ENCODE measurements at places on chromosomes 13 and 19.

DNA sequence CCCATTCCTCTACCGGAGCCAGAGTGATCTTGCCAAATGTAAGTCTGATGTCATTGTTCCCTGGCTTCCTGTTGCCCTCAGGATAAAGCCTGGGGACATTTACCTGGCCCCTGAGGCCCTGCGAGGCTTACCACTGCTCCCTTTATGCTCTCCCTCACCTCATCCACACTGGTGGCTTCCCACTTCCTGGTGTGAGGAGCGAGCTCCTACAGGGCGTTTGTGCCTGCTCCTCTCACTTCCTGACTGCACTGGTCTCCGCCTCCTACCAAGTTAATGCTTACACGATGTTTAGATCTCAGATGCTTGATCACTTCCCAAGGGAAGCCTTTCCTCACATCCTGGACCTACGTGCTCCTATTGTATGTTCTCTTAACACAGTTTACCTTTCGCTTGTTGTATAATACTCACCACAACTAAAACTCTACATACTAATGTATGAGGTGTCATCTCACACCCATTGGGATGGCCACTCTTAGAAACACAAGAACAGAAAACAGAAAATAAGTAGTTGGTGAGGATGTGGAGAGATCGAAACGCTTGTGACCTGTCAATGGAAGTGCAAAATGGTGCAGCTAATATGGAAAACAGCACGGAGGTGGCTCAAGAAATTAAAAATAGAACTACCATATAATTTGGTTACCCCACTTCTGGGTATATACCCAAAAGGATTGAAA, 177.6 kb downstream of the SHISA2 start:
- DNase-seq = peak; percentile 29

GRCh38 chr13:90633849-90634248, 713.6 kb upstream of the MIR17HG start:
- DNase-seq = no peak

DNA sequence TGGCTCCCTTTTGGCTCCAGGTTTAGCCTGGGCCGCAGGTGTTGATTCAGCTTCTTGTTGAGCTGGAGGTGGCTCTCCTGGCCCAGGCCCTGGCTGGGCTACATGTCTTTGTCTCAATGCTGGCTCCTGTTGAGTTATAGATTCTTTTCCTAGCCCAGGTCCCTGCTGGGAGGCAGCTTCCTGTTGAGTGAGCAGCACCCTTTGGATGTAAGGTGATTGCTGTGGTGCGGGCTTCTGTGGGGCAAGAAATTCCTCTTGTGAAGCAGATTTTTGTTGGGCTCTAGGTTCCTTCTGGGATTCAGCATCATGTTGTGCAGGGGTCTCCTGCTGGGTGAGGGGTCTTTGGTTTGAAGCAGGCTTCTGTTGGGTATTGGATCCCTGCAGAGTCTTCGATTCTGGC, 545 bp downstream of the LIPE start:
- no peak for DNase-seq

DNA sequence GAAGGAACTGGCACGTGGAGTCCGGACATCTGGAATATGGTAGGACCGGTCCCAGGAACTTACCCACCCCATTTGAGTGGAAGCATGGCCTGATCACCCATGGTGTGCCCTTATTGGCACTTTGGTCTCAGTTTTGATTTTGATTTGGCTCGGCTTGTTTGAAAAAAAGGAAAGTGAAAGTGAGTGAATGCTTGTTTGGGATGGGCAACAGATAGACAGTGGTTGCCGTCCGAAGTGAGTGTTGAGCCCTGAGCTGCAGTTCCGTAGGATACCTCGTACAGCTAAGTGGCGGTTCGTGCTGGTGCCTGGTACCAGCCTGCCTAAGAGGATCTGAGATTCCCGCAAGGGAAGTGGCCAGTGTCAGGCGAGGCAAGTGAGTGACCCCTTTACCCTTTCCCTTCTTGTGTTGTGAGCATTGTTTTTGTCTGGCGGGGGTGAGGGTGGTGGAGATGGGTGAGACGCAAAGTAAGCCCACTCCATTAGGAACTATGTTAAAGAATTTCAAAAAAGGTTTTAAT, 605.8 kb downstream of the UQCRFS1 start:
- DNase-seq = no peak

GRCh38 chr19:15866636-15867035, 31.2 kb downstream of the CYP4F2 start:
- no peak for DNase-seq

GRCh38 chr19:6055013-6055795, 55.1 kb downstream of the RFX2 start:
- DNase-seq = no peak

- no peak for DNase-seq
Measured at GRCh38 chr13:44540761-44541434, 35.2 kb downstream of the TSC22D1 start.

DNA sequence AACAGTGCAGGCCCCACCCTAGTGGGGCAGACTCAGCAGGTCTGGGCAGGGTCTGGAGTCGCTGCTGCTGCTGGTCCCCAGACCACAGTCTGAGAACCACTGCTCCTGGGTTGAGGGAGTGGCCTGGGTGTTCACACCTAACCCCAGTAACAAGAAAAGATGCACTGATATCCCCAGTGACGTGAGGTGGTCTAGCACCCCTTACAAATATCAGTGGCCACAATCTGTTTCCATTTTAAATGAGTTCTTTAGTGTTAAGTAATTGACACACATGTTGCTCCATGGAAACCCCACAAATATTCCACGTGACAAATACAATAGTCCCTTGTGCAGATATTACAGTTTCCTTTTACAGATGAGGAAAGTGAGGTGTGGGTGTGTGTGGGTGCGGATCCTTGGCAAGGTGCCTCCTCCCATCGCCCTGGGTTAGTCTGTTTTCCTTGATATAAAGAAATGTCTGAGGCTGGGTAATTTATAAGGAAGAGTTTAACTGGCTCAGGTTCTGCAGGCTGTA, 96.3 kb upstream of the GPR183 start:
- peak; percentile 57 for DNase-seq

GRCh38 chr13:26653310-26653709, 95.8 kb downstream of the WASF3 start:
- DNase-seq = no peak

DNA sequence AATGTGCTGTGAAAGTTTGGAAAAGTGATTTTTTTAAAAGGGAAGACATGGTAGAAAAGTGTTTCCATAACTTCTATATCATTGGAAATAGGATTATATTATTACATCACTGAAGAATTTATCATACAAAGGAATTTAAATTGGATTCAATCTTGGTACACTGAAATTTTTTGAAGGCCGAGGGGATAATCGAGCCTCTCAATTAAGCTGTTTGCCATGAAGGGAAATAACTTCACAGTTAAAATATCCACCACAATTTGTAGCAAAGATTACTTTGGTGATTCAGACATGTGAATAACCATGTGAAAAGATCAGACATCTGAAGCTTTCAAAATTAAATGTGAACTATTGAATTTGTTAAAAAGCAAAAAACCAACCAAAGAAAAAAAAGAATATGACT, 215.3 kb downstream of the KLF5 start:
- no peak for DNase-seq

Data from natural killer cell (primary cell).